ENCODE measurements at places on chromosomes 5 and 9.
A peak's percentile ranks its signal among the peaks of the same experiment; 100 is the strongest.

DNA sequence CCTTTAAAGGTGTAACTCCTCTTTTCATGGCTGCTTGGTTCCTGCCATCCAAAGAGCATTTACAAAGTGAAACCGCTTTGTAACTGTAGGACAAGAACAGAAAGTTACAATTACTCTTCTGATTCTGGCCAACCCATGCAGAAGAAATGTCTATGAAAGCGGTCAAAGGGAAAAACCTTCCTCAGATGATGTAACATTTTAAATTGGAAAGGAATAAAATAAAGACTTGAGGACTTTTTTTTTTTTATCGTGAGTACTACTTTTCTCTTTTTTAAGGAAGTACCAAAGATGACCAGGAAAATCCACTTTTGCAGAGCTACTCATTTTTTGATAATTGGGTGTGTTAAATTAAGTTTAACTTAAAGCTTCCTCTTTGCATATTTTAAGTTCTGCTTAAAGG lies 13.0 kb upstream of the C9orf72 start:
- DNase-seq: no peak

GRCh38 chr9:106738109-106738508 lies 124.9 kb upstream of the ZNF462 start:
- DNase-seq: no peak

DNA sequence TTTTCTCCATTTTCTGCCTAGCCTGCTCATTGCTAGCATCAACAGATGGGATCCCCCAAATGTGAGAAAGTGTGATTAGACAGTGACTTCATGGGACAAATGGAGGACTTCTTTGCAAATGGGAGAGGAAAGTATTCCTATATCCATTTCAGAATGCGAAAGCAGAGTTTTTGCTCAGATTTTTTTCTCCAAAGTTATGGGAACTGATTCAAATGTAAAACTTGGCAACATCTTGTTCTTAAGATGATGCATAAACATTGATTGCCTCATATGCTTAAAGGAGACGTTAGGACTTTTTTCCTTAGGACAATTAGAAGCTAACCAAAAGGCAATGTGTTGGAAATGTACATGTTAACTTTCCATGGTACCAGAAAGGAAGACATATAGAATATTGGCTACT lies 704.3 kb upstream of the ZNF608 start:
- no peak for DNase-seq

DNA sequence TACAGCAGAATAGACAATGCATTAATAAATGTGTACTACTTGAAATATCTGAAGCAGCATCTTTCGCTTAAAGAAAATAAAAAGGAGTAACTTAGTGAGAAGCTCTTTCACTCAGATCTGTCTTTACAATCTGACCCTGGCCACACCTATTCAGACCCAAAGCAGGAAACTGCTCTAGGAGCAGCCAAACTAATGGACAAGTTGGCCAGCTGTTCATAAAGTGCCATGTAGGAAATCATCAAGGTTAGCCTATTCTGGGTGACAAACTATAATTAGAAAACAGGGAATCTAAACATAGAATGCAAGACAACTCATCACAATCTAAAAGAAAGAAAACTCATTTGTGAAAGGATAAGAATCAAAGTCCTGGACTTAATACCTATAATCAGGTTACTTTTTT lies 101.3 kb downstream of the AGTPBP1 start:
- DNase-seq: no peak

DNA sequence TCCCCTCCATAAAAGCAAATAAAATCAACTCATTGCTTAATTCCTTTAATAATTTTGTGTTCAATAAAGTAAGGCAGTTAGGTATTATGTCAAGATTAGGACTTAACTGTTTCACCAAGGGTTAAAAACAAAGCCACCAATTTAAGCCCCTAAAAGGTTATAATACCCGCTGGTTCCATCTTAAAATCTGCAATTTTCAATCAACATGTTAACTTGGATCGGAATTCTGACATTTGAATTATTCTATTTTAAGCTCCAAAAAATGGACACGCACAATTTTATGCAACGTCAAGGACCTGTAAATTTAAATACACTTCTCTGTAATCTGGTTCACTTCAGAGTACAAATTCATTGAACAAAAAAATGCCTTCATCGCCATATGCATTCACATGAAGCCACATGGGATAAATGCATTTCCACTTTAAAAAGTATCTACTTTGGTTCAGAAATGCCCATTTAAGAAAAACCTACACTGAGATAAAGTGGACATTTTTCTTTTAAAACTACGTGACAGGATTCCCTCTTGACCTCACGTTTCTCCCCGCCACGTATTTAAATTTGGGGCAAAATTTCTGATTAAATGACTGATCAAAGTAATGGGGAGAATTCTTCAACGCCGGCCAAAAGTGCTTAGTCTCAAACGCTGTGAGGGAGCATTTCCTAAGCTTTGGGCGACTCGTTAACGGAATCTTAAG lies 721 bp downstream of the GIN1 start:
- DNase-seq: peak; percentile 63

GRCh38 chr9:32339424-32339823 lies 45.0 kb upstream of the ACO1 start:
- DNase-seq: no peak

DNA sequence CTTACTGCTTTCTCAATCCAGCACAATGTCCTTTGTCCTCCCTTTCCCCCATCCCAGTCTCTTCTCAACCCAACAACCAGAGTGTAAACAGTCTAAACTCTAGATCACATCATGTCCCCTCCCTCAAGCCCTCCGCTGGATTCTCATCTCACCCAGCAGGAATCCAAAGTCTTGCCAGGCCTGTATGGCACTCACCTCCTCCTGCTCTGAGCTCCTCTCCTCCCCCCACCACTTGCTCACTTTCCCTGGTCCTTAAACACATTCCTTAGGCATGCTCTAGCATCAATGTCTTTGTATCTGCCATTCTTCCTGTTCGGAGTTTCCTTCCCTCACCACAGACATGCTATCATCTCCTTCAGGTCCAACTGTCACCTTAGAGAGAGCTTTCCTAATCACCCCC lies 78.8 kb downstream of the NIPSNAP3B start:
- DNase-seq: no peak

- no peak for DNase-seq
These were observed 119.1 kb downstream of the VAV2 start for GRCh38 chr9:133873009-133873408.

DNA sequence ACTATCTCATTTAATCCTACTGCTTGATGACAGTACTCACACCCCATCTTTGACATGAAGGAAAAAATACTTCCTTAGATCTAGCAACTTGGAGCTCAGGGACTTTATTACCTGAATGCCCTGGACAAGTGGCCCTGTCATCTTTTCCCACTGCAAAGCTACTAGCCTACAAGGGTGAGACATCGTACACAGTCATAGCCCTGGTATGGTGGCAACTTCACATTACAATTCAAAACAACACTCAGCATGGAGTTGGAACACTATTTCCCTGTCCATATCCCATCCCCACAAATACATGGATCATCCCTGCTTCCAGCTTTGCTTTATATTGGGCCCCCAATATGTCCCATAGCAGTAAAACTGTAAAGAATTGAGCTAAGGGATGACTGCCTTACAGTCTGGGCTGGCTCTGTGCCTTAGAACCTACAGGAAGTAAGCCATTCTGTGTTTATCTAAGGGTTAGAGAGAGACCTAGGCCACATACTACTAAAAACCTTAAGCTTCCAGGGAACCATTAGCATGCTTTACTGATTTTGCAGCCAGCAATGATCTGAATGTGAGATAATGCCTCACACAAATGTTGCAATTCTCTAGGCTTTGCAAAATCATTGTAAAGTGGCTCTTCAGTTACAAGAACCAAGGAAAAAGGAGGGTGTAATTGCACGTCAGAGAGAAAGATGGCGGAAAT lies 55.9 kb downstream of the OTULIN start:
- no peak for DNase-seq

DNA sequence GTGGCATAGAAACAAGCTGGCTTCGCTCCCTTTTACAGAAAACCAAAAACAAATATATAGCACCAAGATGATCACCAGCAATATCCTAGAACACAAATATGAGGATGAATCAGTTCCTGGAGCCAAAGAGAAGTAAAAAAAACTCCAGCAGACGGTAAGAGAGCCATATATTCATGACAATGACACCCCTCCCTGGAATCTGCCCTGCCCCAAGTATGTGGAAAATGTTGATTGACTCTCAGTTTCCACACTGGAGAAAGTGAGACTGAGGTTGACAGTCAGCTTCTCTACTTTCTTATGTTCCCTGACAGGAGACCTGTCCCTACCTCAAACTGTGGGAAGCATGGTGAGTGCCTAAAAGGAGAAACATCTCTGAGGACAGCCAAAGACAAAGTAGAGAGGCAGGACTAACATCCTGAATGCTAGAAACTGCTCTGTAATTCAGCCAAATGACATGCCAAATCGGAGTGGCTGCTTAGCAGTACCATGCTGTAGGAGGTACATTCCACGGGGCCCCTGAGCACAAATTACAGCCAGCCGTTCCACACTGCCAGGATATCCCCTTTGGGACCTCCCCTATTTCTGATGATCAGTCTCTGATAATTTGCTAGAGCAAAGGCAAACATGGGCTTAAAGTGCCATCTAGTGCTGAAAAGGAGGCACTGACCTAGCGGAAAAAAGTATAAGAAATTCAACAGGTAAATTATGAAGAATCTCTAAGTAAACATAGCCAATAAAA lies 424.0 kb upstream of the RGMB start:
- DNase-seq: no peak

DNA sequence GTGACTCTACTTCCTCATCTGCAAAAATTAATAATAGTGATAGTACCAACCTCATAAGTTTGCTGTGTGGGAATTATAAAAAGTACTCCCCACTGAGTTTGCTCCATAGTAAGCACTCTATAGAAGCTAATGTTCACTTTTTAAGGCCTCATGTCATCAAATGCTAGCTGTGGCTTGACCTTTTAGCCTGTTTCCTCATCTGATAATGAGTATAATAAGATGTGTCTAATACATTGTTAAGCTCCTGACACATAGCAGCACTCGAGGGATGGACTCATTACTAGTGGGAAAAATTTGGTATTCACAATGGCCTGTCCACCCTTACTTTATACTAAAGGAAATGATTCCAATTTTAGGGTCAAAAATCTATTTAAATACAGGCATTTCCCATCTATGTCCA lies 26.1 kb upstream of the CAST start:
- DNase-seq: no peak

DNA sequence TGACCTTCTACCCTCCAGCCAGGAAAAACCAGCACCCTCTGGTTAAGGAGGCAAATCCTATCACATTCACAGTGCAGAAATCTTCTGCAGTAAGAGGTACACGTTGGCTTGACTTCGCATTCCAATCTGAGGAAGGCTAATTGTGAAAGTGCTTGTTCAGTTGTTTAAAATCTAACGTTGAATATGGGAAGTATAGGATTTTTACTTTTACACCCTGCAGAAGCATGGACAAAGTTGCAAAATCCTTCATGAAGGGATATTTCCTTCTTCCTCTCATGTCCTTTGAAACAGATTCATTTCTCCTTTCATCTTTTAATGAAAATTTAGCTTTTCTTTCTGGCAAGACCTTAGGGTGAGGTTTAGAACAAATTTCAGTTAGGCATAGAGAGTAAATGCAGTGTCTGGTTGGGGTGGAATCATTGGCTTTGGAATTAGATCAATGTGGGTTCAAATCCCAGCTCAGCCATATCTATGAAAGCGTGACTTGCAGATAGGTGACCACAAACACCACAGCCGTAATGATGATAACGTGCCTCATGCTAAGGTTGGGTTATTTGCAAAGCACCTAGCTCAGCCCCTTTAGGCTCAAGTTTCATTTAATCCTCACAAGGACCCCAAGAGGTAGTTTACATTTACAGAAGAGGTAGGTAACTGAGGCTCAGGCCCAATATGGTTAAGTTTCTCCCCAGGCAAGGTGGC lies 42.2 kb upstream of the C5orf58 start:
- DNase-seq: no peak

DNA sequence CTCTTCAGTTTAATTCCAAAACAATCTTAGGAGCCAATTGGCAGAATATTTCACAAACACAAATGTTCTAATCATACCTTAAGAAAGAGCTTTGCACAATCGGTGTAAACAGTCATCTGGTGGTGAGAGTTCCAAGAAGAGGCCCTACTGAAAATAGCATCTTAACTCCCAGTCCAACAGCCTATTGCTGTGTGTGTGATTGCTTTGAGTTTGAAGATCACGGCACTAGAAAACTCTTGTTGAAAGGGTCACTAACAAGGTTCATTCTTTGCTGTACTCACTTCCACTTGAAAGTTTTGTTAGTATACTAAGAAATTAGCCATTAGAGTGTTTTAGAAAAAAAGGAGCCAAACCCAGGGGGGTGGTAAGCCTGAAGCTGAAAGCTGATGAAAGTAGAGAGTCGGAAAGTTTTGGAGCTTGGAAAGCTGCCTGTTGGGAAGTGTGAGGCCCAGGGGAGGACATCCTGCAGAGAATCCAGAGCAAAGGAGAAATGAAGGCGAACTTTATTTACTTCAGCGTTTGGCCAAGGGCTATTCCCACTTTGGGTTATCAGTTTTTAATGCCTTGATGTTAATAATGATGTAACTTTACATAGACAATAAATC lies 180.3 kb upstream of the GHR start:
- DNase-seq: no peak

GRCh38 chr5:115419846-115420585 lies 123.6 kb upstream of the CCDC112 start:
- DNase-seq: no peak

- no peak for DNase-seq
These were observed 571.8 kb upstream of the CDH18 start for GRCh38 chr5:20559845-20560244.

- DNase-seq: no peak
These were observed 767.9 kb upstream of the CTNND2 start for GRCh38 chr5:12672141-12672540.

- no peak for DNase-seq
These were observed at the start of gene RAI14 for GRCh38 chr5:34656001-34656699. RAI14 (plus strand) TSS chr5:34656328; CDS start chr5:34686920, 30,592 bp downstream.

DNA sequence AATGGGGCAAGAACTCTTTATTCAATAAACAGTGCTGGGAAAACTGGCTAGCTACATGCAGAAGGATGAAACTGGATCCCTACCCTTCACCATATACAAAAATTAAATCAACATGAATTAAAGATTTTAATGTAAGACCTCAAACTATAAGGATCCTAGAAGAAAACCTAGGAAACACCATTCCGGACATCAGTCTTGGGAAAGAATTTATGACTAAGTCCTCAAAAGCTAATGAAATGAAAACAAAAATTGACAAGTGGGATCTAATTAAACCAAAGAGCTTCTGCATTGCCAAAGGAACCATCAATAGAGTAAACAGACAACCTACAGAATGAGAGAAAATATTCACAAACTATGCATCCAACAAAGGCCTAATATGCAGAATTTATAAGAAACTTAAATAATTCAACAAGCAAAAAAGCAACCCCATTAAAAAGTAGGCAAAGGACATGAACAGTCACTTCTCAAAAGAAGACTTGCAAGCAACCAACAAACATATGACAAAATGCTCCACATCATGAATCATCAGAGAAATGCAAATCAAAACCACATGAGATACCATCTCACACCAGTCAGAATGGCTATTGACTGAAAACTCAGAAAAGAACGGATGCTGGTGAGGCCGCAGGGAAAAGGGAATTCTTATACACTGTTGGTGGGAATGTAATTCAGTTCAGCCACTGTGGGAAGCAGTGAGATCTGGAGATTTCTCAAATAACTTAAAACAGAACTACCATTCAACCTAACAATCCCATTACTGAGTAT lies 104.3 kb upstream of the MAP3K1 start:
- no peak for DNase-seq

GRCh38 chr5:91025956-91026355 lies 357.2 kb downstream of the ARRDC3 start:
- DNase-seq: no peak

All from NCI-H1694 treated with DMSO at 0.1 percent for 48 hours (cell line).